ENCODE measurements at places on chromosomes 6 and 20.

DNA sequence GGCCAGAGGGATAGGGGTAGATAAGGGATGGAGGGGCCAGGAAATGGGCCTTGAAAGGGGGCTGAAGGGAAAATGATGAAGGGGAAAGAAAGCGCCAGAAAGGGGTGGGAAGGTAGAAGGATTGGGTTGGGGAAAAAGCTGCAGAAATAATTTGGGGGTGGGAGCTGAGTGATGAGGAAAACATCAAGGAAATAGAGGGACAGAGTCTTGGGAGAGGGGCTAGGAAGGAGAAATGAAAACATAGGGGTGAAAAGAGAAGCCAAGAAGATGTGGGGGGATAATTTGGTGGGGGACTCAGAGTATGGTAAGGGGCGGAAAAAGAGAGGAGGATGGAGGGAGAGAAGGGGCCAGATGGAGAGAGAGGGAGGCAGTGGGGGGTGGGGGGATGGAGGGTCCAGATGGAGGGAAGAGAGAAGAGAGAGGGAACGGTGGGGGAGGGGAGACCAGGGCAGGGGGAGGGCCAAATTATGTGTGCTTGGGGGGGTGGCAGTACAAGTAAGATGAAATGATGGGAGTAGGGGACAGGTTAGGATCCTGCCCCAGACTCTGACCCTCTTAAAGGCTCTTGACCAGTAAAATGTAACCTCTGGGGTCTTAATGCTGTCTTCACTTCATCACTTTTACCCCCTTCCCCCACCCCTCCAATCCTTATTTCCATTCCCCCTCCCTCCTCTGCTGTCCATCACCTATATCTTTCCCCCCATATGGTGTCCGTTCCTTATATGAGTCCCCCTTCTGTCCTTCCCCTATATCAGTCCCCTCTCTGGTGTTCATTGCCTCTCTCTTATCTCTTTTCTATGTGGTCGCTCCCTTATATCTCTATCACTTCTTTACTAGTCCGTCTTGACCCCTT is 852 bp downstream of the SYNGAP1 start:
- DNase-seq, result no peak

DNA sequence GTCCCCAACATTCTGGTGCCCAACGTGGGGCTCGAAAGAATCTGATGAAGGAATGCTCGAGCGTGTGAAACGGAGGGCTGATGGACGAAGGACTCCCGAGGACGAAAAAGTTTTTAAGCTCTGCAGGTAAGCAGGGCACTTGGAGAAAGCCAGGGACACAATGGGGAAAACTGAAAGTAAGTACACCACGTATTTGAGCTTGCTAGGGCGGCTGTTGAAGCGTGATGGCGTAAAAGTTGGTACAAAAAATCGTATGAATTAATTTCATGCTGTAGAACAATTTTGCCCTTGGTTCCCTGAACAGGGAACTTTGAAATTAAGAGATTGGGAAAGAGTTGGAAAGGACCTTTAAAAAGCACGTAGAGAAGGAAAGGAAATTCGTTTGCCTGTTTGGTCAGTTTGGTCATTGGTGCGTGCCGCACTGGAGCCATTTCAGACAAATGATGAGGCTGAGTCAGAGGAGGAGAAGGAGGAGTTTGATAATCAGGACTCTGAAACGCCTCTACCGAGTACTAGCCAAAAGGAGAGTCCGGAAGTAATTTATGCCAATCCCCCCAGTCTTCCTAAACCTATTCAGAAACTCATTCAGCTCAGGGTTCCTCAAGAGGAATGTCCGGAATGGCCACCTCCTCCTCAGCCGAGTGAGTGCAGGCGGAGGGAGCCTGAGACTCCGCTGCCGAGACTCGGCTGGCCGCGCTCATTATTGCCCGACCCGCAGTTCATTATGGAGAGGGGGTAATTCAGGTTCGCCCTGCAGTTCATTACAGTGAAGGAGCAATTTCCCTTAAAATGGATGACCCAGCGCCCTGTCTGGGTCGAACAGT is 59.2 kb upstream of the PRSS16 start:
- no peak for DNase-seq

- DNase-seq, result no peak
Measured at GRCh38 chr6:87723170-87724078, 21.4 kb upstream of the AKIRIN2 start.

DNA sequence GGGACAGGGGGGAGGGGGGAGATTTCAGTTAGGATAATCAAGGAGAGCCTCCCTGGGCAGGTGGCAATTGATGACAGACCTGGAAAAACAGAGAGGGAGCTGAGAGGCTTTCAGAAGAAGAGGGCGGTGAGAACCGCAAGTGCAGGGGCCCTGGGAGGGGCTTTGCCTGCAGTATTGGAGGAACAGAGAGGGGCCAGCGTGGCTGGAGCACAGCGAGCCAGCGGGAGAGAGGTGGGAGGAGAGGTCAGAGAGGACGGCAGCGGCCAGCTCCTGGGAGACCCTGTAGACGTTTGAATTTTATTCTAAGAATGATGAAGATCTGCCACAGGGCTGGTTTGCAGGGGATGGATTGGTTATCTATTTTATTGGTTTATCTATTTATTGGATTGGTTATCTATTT is 34.5 kb upstream of the NOL4L start:
- no peak for DNase-seq

DNA sequence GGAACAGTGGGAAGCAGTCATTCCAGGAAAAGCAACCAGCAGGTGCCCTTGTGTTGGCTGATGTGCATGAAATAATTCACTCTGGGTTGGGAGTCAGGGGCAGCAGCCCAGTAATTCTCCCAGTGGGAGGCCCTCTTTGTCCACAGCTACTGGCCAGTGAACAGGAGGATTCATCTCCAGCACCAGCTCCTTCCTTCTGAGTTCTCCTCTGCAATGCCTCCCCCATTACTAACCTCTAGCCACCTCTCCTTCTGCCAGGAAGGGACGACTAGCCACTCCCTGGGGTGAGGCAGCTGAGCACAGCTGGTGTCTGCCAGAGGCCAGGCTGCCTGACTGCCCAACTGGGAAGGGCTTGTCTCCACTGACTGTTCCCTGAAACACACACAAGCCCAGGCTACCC is 12.5 kb upstream of the R3HDML start:
- DNase-seq, result no peak

DNA sequence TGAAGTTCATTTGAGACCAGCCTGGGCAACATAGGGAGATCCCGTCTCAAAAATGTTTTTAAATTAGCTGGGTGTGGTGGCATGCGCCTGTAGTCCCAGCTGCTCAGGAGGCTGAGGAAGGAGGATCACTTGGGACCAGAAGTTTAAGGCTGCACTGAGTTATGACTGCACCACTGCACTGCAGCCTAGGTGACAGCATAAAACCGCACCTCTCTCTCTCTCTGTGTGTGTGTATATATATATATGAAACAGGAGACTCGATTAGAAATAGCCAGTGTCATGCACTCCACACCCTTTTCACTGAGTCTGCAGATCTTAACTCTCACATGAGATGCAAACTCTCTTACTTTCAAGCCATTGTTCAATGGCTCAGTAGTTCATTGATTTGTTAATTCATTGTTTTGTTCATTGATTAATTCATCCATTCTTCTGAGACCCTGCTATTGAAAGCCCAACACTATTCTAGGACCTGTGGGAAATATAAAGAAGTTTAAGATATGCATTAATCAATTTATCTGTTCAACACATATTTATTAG is 52.4 kb upstream of the MRPS10 start:
- no peak for DNase-seq

GRCh38 chr6:90805619-90806155 is 218.8 kb upstream of the MAP3K7 start:
- DNase-seq, result no peak
